Diencephalon (tissue), 1 donor: ENCODE measurements at places on chromosomes 4 and X. TPM values are rescaled to one million over a fixed set of nuclear protein-coding genes. Genes with fewer than 3 reads are reported as not detected.

Gene BCAP31
- total RNA-seq = 87.9 TPM

Gene ARHGAP24
- total RNA-seq = 15.0 TPM

Gene MTMR8
- total RNA-seq = 7.2 TPM

Gene MECP2
- 33.0 TPM for total RNA-seq

Gene ASB11
- not detected for total RNA-seq
